ENCODE measurements at places on chromosomes 1 and 21.

DNA sequence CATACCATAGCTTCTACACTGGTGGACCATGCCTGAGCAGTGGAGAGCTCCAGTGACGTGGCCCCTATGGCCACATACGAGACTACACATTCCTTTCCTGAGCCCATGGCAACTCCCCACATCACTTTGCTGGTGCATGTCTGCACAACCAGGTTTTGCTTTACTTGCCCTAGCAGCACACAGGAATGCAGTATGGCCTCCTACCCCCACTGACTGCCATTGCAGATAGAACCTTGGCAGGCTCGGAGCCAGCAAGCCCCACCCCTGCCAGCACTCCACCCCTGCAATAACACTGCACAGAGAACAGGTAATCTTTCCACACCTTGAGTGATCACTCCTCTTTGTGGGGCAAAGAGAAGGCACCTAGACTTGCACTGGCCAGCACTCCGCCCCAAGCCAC, 531.9 kb upstream of the CAMK1G start:
- DNase-seq: no peak

GRCh38 chr1:101394041-101394440, 157.2 kb downstream of the S1PR1 start:
- DNase-seq: no peak

DNA sequence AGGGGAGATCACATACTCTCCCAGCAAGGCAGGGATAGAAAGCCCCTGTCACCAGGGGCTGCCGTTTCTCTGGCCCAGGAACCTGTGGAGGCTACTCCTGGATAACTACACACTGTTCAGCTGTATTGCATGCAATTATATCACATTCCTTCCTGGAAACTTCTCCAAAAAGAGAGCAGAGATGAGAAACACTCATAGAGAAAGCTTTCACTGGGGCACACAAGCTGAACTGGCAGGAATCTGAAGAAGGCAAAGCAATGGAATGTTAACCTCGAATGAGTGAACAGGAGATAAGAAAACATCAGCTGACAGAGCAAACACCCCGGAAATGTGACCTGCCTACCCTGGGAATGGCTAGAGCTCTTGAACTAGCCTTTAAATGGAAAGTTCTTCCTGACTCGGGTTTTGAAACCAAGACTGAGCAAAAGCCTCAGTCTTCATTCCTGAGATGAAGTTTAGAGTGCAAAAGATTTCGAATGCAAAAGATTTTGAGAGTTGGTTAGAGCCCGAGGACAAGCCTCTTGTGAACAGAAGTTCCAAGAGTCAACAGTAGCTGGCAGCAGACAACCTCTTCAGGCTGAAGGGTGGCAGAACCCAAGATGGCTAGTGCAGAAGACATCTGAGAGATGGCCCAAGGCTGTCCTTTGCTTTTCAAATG, 32.3 kb downstream of the CCN1 start:
- no peak for DNase-seq

- no peak for DNase-seq
These were observed 51.1 kb downstream of the CD247 start for GRCh38 chr1:167467126-167467710.

DNA sequence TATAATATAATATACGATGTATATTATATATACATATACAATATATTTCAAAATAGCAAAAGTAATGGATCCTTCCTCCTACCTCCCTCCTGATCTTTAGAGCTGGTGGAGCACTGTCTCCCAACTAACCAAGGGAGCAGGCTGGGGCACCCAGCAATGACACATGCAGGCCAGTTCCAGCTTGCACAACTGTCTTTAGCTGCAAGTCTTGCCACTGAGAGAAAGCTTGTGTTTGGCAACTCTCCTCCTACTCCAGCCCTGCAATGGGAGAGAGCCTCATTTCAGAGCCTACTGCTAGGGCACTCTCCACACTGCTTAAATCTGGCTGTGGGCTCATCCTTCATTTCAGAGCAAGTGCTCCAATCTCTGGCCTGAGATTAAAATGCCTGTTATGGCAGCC, 469.8 kb upstream of the OLFM3 start:
- DNase-seq: no peak

DNA sequence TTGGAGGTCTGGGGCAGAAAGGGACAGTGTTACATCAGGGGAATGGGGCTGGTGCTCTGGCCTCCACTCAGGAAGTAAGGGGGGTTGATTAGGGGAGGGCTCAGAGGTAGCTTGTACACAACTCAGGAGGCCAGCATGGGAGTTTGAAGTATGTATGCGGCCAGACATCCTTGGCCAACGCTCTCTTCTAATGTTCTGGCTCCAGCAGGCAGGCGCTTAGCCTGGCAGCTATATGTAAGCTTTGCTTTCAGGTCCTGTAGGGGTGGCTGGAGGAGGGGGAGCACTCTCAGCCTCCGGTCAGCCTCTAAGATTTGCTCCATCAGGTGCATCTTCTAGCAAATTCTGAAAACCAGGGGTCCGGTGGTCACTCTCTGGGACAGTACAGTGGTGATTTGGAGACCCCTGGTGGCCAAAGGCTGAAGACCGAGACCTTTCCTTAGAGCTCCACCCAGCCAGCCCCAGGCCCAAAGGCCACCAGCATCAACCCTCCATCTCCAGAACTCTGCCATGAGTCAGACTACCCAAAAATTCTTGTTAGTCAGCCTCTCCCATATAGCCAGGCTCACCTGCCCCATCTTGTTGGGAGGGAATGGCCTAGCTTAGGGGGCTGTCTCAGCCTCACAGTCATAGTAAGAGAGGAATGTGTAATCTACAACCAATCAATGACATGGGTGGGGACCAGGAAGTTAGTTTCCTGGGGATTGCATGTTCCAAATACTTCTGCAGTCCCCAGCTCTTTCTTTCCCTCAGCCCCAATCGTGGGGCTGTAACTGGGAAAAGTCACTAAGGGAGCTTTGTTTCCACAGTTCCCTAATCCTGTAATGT, 9.7 kb upstream of the COL8A2 start:
- peak; percentile 59 for DNase-seq

GRCh38 chr1:38997901-38998190, 6.8 kb downstream of the AKIRIN1 start:
- DNase-seq: no peak

DNA sequence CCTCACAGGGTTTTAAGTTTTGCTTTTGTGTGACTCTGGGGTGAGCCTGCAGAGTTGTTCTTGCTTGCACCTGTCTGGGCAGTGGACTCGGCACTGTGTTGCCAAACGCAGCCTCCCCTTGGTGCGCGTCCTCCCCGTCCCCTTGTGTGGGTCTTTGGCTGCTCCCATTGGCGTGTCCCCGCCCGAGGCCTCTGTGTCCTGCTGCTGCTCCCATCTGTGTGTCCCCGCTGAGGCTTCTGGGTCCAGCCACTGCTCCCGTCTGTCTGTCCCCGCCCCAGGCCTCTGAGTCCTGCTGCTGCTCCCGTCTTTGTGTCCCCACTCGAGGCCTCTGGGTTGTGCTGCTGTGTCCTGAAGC, 62.8 kb downstream of the PCNT start:
- DNase-seq: no peak

DNA sequence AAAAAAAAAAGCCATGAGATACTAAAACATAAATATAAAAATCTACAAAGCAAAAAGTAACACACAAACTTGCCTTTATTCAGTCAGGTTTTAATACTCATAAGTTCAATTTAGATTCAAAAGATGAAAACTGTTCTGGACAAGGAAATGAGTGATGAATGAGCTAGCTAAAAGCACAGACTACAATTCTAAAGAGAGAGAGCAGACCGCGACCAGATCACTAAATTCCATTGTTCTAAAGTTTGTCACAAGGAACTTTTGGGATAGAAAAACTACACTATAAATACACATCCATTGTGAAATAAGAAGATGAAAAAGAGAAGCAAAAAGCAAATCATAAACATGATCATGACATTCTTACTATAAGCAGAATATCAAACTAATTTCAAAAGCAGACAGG, 1.7 kb downstream of the ODF2L start:
- DNase-seq: no peak

- peak; percentile 31 for DNase-seq
These were observed 227.2 kb downstream of the OLFM3 start for GRCh38 chr1:101769520-101769919.

GRCh38 chr21:37546299-37546908, 179.8 kb downstream of the DYRK1A start:
- DNase-seq: no peak

GRCh38 chr1:27436204-27437159, 44.1 kb downstream of the GPR3 start:
- DNase-seq: no peak

DNA sequence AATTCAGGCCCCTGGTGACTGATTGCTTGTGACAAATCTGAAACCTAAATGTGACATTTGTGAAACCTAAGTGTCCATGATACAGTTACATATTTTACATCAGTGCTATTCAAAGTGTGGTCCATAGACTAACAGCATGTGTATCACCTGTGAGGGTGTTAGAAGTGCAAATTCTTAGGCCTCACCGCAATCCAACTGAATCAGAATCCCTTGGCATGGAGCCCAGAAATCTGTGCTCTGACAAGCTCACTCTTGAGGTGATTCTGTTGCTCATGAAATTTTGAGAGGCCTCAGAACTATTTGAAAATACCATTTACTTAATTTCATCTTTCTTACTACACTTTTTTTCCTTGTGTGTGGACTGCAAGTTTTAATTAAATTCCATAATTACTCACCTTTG, 587.9 kb downstream of the ADGRL2 start:
- DNase-seq: peak; percentile 10

- DNase-seq: no peak
These were observed 8.3 kb upstream of the AIM2 start for GRCh38 chr1:159084867-159085266.
